ENCODE measurements at places on chromosomes 7 and 10.

GRCh38 chr10:49385939-49386922 is 9.7 kb downstream of the DRGX start:
- DNase-seq = no peak

DNA sequence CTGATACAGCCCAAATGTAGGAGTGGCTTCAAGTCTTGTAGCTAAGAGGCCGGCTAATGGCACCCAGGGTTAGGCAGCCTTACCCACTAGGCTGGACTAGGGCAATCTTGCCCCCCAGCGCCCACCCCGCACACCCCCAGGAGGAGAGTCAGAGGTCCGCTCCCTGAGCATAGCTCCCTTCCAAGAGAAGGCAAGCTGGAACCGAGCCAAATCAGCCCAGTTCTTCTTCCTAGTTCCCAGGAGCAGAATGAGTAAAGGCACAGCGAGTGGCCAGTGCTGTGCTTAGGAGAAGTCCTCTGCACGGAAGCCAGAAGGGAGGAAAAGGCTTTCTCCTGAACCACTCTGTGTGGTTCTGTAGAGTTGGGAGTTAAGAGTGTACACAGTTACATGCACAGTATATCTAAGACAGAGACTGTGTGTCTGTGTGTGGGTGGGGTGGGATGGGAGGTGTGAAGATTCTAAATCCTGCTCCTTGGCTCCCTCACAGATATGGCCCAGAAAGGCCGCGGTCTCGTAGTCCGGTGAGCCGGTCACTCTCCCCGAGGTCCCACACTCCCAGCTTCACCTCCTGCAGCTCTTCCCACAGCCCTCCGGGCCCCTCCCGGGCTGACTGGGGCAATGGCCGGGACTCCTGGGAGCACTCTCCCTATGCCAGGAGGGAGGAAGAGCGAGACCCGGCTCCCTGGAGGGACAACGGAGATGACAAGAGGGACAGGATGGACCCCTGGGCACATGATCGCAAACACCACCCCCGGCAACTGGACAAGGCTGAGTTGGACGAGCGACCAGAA is 59.7 kb upstream of the PDCD4 start:
- no peak for DNase-seq

GRCh38 chr10:104416-104815 is 30.8 kb upstream of the ZMYND11 start:
- DNase-seq = no peak

- DNase-seq = no peak
Measured at GRCh38 chr7:30169579-30169978, 34.8 kb downstream of the MTURN start.

DNA sequence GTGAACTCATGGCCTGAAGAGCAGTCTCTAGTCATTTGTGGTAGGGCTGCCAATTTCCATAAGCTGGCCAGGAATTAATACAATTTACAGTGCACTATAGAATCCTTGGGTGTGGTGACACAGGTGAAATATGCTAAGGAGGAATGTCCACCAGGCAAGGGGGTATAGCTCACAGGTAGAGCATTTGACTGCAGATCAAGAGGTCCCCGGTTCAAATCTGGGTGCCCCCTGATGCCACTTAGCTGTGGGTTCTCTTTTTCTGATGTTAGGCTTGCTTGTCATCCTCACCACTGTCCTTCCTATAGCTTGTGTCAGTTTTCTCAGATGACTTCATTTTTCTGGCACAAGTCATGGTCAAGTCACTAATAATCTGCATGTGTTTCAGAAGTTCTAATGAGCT is 108.7 kb downstream of the ZNF467 start:
- no peak for DNase-seq

GRCh38 chr7:150357771-150358427 is 10.7 kb upstream of the REPIN1 start:
- no peak for DNase-seq

GRCh38 chr10:72088889-72089575 is 681 bp upstream of the SPOCK2 start:
- no peak for DNase-seq

GRCh38 chr7:100048680-100049079 is 894 bp upstream of the ZSCAN21 start:
- DNase-seq = no peak

DNA sequence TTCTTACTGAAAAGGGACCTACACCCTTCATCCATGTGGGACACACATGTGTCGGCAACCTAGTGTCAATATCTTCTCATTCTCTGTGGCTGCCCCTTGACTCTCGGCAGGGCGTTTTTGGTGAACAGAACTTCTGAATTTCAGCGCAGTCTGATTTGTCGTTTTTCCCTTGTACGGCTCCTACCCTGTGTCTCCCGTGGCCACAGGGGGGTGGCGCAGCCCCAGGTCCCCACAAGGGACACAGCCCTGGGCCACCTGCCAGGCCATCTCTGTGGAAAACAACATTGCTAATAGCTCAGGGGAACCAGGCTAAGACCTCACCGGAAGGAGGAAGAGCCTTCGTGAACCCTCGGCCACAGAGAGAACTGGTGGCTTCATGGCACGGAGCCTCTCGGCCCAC is 53.1 kb upstream of the NKX6-2 start:
- DNase-seq = no peak

DNA sequence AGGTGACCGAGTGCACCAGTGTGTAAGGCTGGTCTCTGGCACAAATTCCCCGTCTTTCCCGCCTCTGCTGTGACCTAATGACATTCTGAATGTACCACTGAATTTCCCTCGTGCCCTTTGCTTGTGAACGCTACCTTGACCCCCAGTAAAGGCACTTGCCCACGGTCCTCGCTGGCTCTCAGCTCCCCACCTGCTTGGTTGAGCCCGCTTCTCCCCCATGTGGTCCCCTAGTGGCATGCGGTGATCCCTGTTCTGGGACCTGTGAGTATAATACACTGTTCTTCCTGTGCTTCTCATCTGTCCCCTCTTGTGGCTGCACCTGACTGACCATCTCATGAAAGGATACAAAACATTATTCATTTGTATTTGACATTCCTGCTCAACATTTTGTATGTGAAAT is 495.7 kb downstream of the INHBA start:
- no peak for DNase-seq

- DNase-seq = no peak
Measured at GRCh38 chr7:106075937-106076336, 36.2 kb downstream of the SYPL1 start.

DNA sequence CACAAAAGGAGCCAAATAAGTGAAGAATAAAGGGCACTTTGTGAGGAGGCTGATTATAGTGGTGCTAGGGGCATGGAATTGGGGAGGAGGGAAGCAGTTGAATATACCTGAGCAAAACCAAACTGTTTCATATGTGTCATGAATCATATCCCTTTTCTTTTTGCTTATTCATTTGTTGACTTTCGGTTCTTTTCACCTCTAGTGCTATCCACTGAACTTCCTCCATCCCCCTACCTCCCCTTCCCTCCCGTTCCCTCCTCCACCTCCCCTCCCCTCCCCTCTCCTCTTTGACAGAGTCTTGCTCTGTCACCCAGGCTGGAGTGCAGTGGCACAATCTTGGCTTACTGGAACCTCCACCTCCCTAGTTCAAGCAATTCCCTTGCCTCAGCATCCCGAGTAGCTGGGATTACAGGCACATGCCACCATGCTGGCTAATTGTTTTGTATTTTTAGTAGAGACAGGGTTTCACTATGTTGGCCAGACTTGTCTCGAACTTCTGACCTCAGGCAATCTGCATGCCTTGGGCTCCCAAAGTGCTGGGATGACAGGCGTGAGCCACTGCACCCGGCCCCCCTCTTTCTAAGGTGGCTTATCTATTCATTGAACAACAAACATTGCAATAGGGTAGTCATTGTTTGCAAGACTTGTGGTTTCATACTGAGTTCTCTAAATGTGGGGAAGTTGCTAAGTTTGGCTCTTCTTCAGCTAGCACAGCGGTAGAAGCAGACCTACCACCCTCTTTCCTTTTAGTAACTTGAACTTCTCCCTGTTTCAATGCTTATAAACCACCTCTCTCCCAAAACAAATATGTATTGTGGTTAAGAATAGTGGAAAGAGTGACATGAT is 150.4 kb upstream of the PRPS1L1 start:
- DNase-seq = no peak

- DNase-seq = no peak
Measured at GRCh38 chr10:99595770-99596465, 24.3 kb downstream of the SLC25A28 start.

- DNase-seq = no peak
Measured at GRCh38 chr7:152858761-152859160, 99.2 kb downstream of the ACTR3B start.

DNA sequence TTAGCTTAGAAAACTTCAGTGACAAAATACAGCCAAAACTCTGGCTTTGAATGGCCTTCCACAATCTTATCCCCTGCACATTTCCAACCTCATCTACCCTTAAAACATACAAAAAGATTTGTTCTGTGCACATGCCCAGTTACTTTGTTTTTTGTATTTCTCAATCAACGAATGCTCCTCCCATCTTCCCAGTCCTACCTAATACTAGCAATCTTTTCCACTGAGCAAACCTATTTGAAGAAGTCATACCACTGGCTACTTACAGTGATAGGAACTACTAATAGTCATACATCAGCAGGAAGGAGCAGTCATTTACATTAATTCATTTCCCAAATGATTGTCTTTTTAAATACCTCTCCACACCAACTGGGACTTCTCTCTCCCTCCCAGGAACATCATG is 2.5 kb downstream of the USP54 start:
- no peak for DNase-seq

GRCh38 chr7:52283335-52283734 is 752.1 kb upstream of the POM121L12 start:
- no peak for DNase-seq

DNA sequence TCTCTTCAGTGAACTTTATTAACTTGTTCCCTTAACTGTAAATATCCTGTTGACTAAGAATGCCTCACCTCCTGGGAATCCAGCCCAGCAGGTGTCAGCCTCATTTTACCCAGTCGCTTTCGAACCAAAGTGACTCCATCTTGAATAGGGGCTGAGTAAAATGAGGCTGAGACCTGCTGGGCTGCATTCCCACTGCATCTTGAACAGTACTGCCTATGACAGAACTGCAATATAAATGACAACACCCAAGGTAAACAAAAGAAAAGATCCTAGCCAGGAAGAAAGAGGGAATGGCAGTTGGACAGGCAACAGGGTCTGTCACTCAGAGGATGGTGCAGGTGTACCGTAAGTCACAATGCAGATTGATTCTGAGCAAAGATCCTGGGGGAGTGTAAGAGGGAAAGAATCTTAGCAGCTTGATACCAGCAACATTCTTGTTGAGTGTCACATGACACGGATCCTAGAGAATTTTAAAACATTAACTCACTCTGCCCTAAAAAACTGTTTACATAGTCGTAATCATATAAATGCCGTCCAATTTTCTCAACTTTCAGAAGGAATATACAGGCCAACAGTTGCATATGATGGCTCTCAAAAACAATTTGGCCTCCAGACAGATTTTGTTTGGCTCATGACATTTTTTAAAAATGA is 4.4 kb upstream of the FAM107B start:
- no peak for DNase-seq

DNA sequence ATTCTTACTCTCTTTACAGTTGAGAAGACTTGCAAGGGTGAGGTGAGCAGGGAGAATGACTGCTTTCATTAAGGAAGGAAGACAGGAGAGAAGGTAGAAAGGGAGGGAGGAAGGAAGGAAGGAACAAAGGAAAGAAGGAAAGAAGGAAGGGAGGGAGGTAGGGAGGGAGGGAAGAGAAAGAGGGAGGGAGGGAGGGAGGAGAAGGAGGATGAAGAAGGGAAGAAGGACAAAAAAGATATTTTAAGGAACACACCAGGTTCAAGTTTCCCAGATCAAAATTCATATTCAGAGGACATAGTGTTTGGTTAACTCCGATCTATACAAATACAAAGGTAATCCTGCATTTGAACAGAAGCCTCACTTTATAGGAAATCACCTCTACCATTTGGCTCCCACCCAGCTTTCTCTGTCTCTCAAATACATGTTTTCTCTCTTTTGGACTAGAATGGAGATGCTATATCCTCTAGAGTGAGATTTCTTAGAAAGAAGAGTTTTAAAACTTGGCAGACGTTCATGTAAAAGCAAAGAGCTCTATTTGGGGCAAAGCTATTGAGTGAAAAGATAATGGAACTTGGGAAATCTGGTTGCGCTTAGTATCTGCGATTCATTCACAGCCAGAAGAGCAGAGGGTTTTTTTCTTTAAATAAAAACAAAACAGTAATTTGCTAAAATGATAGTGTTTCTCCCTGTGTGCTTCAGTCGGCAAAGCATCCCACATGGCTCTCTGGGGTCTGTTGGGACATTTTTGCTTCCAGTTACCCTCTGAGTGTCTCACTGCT is 261.9 kb upstream of the LYZL1 start:
- DNase-seq = no peak

DNA sequence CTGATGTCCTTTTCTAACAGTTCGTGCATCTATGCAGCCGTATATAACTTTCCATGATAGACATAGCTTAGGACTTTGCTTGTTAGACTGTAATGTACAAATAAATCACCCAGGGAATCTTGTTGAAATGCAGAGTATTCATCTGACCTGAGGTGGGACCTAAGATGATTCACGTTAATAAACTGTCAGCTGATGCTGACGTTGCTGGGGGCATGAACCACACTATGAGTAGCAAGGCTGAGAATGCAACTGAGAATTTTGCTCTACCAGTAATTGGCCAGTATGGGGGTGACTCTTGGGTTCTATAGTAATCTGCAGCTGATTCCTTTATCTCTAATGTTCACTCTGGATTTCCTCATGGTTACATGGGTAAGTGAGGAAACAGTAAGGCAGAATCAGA is 130.1 kb upstream of the MALRD1 start:
- DNase-seq = no peak

GRCh38 chr10:130751106-130751840 is 560.2 kb downstream of the TCERG1L start:
- no peak for DNase-seq

DNA sequence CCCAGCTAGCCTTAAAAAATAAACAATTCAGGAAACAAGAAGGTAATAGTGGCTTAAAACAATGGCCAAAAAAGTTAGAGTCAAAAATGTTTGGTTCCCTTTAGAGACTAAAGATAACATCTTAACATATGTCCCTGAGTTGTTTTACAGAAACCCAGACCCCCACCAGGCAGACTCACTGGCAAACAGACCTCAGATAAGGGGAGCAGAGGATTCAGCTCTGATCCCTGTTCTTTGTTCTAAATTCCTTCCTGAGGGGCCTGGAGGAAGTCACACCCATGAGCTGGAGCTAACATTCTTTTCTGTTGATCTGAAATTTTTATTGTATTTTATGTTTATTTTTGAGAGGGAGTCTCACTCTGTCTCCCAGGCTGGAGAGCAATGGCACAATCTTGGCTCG is 247.2 kb downstream of the USP6NL start:
- no peak for DNase-seq

DNA sequence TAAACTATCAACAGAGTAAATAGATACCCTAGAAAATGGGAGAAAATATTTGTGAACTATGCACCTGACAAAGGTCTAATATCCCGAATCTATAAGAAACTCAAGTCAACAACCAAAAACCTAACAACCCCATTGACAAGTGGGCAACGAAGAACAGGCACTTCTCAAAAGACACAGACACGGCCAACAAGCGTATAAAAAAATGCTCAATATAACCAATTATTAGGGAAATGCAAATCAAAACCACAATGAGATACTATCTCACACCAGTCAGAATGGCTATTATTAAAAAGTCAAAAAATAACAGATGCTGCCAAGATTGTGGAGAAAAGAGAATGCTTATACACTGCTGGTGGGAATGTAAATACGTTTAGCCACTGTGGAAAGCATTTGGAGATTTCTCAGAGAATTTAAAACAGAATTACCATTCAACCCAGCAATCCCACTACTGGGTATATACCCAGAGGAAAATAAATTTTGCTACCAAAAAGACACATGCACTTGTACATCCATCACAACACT is 63.2 kb upstream of the CAV2 start:
- no peak for DNase-seq

- DNase-seq = no peak
Measured at GRCh38 chr10:88996927-88997326, 6.3 kb downstream of the FAS start.

- no peak for DNase-seq
Measured at GRCh38 chr7:77465256-77465655, 49.1 kb upstream of the GSAP start.

All from activated T-cell treated with anti-CD3 and anti-CD28 coated beads, Interleukin-2, amount 50 U/mL, for 24 hours (primary cell).